ENCODE measurements at places on chromosomes 2 and 18.

DNA sequence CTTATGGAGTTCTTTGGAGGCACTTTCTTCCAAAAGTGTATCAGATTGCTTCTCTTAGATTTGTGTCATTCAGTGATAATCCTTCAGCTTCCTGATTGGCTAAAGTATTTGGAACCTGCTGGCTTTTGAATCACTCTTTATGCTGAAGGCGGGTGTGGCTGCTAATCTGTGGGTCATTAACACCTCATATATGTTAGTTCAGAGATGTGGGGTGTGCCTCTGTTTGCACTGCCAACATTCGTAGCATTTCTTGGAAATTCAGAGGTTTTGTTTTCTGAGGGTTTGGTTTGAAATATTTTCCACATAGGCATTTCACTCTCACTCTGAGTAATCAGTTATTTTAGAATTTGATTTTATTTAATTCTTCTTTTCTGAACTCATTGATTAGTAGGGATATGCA lies 1604.4 kb upstream of the ACVR2A start:
- DNase-seq: no peak

DNA sequence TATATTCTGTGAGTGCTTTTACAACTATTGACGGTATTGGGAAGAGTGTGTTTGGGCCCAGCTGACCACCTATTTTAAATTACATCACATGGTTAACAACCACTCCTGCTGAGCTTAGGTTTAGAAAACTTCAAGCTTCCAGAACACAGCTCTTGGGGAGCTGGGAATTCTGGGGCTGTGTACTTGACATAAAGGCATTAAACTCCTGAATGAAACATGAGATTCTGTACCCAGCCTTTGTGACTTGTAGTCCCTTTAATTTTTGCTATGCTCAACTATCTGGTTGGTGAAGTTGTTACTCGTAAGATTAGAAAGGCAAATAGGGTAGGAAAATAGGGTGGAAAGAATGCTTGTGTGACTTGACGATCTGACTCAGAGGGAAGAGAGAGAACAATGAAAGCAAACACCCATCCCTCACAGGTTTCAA lies 66.9 kb downstream of the LTBP1 start:
- no peak for DNase-seq

- DNase-seq: no peak
Observed at GRCh38 chr2:30780776-30781330, 26.4 kb downstream of the CAPN13 start.

DNA sequence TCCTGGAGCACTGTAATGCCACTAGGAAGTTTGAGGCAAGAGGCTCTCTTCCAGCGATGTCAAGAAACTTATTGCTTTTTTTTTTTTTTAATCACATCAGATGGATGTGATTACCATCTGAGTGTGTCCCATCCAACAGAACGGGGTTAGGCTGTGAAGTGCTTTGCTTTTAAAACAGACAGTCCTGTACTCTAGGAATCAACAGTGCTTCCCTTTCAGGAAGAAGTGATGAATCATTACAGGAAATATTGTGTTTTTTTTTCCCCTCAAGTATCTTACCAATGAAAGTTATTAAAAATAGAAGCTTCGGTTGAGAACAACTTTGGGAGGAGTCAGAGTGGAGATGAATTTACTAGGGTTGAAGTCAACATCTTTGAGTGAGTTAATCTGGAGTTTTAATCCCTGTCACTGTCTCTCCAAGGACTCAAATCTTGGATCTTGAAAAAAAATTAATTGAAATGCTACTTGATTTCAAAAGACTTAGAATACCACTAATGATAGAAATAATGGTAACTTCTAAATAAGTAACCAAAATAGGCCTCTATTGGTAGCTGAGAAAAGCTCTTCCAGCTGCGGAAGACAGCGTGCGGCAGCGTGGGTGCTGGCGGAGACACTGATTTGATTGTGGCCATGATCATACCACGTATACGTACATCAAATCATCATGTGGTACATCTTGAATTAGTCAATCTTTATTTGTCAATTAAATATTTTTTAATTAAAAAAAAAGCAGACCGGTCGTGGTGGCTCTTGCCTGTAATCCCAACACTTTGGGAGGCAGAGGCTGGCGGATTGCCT lies 45.5 kb downstream of the GATA6 start:
- no peak for DNase-seq

- no peak for DNase-seq
Observed at GRCh38 chr2:219245899-219246230, 586 bp downstream of the STK16 start.

DNA sequence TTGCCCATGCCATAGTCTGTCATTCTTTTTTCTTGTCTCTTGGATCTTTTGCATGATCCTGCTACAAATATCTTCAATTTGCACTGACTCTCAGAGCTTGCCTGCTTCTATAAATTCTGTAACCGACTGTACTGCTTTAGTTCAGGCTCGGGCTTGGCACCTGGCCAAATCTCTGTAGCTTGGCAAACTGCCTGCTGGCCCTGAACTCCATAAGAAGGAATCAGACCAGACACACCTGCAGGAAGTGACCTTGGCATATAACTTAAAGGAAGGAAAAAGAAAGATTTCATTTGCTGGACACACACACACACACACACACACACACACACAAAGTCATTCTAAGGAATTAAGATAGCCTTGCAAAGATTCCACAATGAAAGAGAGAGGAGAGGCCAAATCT lies 291.2 kb upstream of the DDX18 start:
- DNase-seq: no peak

DNA sequence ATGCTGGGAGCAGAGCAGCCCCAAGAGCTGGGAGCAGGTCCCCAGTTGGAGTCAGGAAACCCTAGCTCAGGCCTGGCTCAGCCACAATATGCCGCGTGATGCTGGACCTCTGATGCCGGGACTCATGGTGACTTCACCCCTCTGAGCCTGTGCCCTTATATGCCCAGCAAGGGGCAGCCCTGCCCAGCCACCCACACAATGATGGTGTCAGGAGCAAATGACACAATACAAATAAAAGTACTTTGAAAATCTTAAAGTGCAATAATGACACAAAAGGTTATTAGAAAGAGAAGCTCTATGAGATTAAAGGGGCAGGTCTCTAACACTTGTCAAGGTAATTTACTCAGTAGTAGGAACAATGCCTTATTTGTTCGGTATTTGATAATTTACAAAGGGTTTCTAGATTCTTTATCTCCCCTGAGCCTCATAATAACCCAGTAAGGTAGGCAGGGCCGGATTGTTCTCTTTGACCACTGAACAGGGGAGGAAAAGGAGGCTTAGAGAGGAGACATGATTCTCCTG lies 18.3 kb upstream of the KIF3C start:
- DNase-seq: no peak

DNA sequence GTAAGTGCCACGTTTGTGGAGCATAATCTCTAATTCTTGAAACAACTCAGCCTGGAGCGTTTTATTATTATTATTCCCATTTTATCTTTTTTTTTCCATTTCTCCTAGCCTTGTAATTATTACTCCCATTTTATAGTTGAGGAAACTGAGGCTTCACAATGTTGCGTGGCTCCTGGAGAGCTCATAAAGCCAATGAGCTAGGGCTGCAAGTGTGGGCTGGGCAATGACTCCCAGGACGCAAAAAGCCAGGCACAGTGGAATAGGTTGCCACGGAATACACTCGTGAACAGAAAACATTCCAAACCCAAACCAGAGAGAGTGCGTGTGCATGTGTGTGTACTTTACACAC lies 13.5 kb upstream of the KLF11 start:
- DNase-seq: no peak

GRCh38 chr2:18062892-18063291 lies 184.4 kb downstream of the KCNS3 start:
- DNase-seq: no peak

- no peak for DNase-seq
Observed at GRCh38 chr2:8514796-8515758, 166.8 kb upstream of the ID2 start.

DNA sequence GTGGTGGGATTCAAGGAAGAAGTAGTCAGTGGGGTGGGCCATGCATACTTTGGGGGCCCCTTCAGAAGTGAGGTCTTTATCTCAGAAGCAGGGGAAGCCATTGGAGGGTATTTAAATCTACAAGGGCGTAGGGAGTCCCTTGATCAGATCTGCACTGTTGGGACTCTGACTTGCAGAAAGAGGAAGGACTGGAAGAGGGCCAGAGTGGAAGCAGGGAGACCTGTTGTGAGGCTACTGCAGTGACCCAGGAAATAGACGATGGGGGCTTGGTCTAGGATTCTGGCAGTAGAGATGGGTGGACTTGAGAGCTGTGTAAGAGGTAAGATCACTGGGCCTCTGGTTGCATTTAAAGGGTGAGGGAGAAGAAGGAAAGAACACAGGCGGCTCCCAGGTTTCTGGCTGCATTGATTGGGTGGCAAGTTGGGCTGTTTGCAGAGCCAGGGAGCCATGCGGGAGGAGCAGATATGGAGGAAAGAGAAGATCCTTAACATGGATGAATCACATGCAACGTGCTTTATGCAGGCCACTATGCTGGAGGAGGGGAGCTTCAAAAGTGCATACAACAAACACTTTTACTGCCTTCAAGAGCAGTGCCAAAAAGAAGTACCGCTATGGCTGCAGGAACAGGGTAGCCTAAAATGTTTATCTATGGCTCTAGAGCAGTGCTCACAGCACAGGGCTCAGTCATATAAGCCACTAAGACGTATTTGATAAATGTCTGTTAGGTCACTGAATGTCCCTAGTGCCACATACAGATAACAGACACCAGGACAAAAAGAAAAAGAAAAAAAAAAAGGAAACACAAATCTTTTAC lies 2.3 kb downstream of the SFXN5 start:
- DNase-seq: no peak

- no peak for DNase-seq
Observed at GRCh38 chr18:35750929-35751328, 169.4 kb downstream of the GALNT1 start.

DNA sequence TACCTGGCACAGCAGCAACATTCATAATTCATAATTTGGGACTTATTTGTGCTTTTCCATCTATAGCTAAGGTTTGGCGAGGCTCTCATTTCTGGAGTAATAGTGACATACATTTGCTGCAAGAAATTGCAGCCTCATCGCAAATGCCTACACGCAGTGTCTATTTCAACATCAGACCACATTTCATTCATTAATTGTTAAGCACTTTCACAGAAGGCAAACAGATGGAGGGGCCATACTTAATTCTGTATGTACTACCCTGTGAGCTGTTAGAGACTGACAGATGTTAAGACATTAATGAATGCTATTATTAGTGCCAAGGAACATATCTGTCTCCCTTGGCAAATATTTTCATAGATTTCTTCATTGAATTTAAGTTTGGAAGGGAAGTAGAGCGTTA lies 125.7 kb downstream of the UXS1 start:
- no peak for DNase-seq

GRCh38 chr2:5741242-5741641 lies 49.1 kb downstream of the SOX11 start:
- no peak for DNase-seq

DNA sequence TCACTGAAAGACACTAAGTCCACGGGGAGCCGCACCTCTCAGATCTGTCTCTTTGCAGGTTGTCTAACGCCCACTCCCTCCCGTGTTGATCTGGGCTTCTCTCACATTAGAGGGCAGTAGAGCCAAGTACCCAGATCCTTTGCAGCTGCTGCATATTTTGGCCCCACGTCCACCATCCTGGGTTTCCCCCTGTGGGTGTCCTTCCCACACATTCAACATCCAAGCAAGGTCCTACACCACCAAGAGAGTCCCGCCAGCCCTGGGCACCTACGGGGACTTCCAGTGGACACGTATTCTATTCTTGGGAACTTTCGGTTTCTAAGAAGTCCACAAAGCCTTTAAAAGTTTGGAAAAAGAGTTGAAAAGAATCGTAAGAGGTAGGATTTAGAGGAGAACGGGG lies 116.6 kb downstream of the ATL2 start:
- DNase-seq: no peak

DNA sequence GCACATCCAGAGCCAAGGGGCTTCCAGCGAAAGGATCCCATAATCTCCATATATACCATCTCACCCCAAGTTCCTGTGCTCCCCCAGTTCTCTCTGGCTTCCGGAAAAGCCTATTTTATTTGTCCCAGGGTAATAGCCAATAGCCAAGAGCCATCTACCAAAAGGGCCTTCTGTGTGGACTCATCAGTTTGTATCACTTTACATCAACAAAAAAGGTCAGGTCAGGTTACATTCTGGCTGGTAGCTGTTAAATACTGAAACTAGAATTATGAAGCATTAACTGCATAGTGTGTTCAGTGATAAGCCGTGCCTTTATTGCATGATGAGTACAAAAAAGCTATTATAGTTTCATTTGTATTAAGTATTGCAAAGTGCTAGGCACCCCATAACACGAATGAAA lies 223.7 kb downstream of the IRS1 start:
- no peak for DNase-seq

GRCh38 chr2:44680983-44681531 lies 260.4 kb upstream of the SIX3 start:
- no peak for DNase-seq

- DNase-seq: no peak
Observed at GRCh38 chr2:71684226-71685072, 231.1 kb downstream of the DYSF start.

DNA sequence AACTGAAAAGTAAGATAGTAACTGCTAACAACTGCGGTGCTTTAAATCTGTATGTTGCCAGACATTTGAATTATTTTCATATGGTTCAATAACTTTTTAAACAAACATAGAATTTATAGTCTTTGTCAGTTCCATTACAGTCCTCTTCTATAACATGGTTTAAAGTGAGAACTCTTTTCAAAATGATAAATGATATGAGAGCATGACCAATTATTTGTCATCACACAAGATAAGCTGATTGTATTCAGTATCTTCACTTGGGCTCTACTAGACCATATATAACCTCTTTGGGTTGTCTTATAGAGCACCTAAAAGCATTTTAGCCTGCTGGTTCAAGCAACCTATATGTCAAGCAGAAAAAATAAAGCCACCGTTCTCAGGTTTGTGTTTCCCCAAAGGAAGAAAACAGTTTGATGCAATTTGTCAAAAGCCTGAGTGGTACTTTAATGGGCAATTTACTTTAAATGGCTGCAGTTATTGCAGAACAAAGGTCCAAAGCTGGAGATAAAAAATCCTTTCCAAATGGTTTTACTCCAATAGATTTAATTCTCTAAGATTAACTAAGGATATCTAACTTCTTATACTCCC lies 298.4 kb downstream of the FSIP2 start:
- DNase-seq: no peak

DNA sequence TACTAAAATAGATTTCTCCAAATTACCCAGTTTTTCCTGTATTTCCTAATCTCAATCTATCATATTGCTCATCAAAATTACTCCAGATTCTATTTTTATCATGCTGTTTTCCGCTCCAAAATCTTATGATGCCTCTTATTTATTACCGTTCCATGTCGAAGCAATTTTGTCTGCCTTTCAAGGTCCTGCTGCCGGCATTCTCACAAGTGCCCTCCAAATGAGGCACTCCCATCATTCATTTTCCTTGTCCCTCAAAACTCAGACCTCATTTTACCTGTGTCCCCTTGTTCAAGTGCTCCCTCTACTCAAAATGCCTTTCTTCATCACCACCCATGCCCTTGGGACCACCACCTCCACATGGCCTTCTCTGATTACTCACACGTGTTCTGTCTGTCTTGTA lies 13.1 kb downstream of the NEB start:
- DNase-seq: no peak

GRCh38 chr2:5942204-5942603 lies 250.0 kb downstream of the SOX11 start:
- no peak for DNase-seq

- DNase-seq: no peak
Observed at GRCh38 chr2:204551512-204551863, 6.2 kb downstream of the PARD3B start.
